SW480 (cell line): ENCODE measurements at places on chromosomes 12 and 14.
A peak's percentile ranks its signal among the peaks of the same experiment; 100 is the strongest.

GRCh38 chr12:122023339-122024131 lies 1.9 kb downstream of the BCL7A start:
- peak; percentile 28 for DNase-seq

DNA sequence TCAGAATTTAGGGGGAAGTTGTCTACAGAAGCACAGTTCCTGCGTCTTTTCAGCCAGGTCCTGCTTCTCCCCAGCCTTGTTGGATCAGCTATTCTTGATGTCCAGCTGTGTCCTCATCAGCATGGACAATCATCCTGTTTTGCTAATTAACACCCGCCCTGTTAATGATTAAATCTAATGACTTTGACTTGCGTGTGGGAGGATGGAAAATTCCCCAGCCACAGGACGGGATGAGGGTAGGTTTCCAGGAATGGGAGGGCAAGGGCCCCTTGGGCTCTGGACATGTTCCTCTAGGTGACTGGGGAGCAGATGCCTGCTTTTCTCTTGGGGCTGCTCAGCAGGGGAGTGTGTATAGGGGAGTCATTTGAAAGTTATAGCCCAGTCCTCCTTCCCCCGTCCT lies 5.3 kb upstream of the PPP1R1A start:
- no peak for DNase-seq

DNA sequence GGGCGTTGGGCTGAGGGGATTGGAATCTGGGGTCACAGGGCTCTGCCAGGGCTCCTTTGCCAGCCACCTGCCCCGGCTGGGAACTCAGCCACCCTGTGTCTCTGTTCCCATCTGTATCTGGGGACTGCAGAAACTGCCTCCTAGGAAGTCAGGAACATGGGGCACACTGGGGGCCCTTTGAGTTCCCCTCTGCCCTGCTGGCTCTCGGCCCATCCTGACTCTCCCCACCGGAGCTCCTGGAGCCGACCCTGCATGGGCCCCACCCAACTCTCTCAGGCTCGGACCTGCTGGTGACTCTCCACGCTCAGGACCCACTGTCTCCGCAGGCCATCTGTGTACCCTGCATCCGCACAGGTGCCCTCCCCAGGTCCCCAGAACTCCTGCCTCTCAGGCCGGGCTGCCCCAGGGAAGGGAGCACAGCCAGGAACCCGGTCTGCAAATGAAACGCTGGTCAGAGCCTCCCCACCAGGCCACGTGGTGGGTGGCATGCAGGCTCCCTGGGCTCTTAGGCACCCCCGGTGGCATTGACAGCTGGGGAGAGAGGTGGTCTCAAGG lies 82.8 kb downstream of the KIF26A start:
- no peak for DNase-seq

DNA sequence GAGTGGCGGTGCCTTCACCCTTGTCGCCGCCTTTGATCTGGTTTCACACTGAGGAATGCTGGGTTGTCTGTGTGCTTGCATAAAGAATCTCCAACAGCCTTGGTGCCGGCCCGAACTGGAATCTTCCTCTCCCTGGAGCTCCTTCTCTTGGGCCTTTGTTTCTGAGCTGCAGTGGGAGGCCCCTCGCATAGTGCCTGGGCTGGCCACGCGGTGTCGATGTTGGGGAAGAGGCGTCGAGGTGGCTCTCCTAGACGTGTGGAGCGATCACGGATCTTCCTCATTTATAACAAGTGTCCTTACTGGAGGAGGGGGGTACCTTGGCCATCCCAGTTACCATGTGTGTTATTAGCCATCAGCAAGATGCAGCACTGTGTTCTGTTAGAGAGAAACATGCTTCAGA lies 60.6 kb downstream of the ADGRD1 start:
- no peak for DNase-seq

DNA sequence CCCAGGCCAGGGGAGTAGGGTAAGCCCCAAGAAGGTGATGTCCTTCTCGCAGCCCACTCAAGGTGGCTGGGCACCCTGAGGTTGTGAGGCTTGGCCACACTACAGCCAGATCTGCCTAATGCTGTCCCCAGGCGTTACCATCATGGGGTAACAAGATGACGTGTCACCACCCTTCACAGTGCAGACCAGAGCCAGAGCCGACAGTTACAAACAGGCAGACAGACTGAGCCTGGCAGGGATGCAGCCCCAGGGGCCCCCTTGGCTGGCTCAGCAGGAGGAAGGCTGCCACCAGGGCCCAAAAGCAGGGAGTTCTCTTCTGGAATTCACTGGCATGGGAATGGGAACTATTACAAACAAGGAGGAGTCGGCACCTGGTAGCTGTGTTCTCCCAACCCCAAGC lies 302.7 kb upstream of the NOS1 start:
- no peak for DNase-seq

GRCh38 chr14:71076462-71077092 lies 169.3 kb downstream of the PCNX1 start:
- DNase-seq = no peak

DNA sequence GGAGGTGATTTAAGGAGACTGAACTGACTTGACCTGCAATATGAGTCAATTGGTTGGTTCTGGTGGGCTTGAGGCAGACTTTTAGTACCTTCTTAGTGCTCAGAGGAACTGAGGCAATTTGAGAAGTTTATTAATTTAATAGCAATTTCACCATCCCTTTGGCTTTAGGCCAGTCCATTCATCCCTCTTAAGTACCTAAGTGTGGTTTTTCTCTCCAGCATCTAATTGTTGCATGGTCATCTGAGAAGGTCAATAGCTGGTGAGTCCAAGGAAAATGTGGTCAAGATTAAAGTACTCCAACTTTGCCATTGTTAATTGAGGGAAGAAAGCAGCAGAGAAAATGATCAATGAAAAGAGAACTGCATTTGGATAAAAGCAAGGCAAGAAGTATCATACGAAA lies 115.4 kb upstream of the DYRK2 start:
- no peak for DNase-seq

DNA sequence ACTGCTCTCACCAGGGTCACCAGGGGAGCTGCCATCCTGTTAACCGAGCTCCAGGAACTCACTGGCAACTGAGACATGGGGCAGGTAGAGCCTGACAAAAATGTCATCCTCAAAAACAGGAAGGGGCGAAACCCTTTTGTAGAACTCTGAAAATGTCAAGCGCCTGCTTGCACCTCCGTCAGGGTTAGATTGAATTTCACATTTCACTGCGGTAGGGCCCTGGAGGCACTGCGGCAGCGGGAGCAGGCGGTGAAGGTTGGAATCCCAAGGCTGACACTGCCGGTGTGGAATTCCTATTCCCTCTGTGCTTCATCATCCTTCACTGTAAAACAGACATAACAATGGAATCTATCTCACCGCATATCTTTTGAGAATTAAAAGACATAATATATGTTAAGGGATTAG lies 142.8 kb upstream of the TMCC3 start:
- DNase-seq = no peak
